ENCODE measurements at places on chromosomes 5 and 9. TPM values are rescaled to one million over a fixed set of nuclear protein-coding genes. Genes with fewer than 3 reads are reported as not detected.

DNA sequence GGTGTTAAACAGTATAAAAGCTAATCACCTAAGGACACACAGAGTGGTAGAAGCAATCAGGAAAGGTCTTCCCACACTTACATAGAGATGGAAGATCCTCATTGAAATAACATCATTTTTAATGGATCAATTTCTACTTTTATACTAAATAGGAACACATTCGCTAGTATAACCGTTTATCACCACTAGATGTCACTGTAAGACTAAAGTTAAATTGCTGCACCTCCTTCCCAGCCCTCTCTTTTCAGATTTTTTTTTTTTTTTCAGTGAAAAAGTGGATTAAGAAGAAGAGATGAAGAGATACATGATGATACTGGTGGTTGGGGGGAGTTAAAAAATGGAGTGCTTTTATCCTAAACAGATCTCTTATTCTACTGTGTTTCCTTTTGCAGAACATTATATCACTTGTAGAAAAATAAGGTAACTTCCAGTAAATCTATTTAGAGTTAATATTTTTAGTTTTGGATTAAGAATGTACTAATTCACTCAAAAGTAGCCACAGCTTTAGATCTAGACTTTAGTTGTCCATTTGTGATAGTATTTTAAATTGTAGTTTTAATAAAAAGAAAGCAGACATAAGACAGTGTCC is 116.9 kb upstream of the ARRDC3 start:
- H3K27me3 ChIP-seq = peaks cover 20% of the 10 kb centered on the region
- H3K36me3 ChIP-seq = no peaks in the 10 kb centered on the region
- peak; percentile 60 for DNase-seq
- H3K4me3 ChIP-seq = no peak overlapping the region

GRCh38 chr5:140292212-140293036 is 10.5 kb downstream of the PFDN1 start:
- no peak for DNase-seq
- H3K4me1 ChIP-seq = peaks cover 50% of the 10 kb centered on the region
- H3K27me3 ChIP-seq = no peaks in the 10 kb centered on the region
- H3K36me3 ChIP-seq = no peaks in the 10 kb centered on the region

GRCh38 chr9:122777935-122778627 is 10.7 kb upstream of the OR5C1 start:
- H3K36me3 ChIP-seq = no peaks in the 10 kb centered on the region
- DNase-seq = peak; percentile 53

DNA sequence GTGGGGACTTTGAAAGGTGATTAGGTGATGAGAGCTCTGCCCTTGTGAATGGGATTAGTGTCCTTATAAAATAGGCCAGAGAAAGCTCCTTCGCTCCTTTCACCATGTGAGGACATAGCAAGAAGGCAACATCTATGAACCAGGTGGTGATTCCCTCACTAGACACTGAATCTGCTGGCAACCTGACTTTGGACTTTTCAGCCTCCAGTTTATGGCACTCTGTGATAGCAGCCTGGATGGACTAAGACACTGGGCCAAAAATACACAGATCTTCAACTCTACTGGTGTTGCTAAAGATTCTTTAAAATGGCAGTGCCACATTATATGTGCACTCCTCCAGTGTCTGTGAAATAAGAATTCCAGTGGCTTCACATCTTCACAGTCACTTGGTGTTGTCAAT is 41.2 kb upstream of the COL15A1 start:
- H3K27ac ChIP-seq = no peak overlapping the region
- no peak overlapping the region for H3K4me3 ChIP-seq
- peaks cover 21% of the 10 kb centered on the region for H3K27me3 ChIP-seq
- H3K4me1 ChIP-seq = peaks cover 5% of the 10 kb centered on the region
- H3K36me3 ChIP-seq = no peaks in the 10 kb centered on the region

GRCh38 chr5:1332461-1333001 is 12.4 kb downstream of the CLPTM1L start:
- H3K4me3 ChIP-seq = no peak overlapping the region
- H3K4me1 ChIP-seq = peaks cover 28% of the 10 kb centered on the region
- H3K27me3 ChIP-seq = no peaks in the 10 kb centered on the region
- no peak overlapping the region for H3K27ac ChIP-seq
- H3K36me3 ChIP-seq = peaks cover 43% of the 10 kb centered on the region

The NIPAL4 gene
- total RNA-seq = 0.96 TPM

The BTNL8 gene
- not detected for total RNA-seq

The GHR gene
- 1.8 TPM for total RNA-seq
